ENCODE measurements at places on chromosomes 16 and 17.

GRCh38 chr17:38730526-38731379 is 612 bp downstream of the CISD3 start:
- peak; percentile 66 for DNase-seq

- no peak for DNase-seq
These were observed 105.8 kb upstream of the SDK2 start for GRCh38 chr17:73749928-73750605.

DNA sequence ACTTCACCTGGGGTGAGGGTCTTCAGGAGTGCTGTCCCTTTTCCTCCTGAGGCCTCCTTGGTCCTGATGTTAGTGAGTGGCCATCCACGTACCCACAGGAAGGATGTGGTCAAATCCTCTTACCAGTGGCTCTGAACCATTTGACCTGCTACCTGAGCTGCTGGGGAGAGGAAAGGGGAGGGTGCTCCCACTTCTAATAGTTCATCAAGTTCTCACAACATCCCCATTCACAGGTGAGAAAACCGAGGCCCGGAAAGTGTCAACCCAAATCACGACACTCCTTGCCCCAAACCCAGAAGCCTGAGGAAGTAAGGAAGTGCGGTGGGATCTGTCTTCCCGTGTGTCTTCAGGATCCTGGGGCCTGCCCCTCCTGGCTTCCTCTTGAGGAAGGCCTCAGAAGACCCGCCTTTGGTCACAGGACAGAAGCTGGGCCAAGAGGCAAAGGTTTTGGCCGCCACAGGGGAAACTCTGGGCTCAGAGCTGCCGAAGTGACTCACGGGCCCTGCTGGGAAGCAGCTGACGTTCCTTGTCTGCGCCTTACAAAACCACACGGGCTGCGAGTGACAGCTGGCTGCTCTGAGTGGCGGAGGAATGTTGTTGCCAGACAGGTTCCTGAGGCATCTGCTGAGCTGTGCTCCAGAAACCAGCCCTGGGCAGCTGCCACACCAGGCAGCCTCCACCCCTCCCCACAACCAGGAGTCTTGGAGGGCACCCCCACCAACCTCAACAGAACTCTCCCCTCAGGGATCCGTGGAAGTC is 13.9 kb upstream of the KIFC3 start:
- DNase-seq = peak; percentile 92

DNA sequence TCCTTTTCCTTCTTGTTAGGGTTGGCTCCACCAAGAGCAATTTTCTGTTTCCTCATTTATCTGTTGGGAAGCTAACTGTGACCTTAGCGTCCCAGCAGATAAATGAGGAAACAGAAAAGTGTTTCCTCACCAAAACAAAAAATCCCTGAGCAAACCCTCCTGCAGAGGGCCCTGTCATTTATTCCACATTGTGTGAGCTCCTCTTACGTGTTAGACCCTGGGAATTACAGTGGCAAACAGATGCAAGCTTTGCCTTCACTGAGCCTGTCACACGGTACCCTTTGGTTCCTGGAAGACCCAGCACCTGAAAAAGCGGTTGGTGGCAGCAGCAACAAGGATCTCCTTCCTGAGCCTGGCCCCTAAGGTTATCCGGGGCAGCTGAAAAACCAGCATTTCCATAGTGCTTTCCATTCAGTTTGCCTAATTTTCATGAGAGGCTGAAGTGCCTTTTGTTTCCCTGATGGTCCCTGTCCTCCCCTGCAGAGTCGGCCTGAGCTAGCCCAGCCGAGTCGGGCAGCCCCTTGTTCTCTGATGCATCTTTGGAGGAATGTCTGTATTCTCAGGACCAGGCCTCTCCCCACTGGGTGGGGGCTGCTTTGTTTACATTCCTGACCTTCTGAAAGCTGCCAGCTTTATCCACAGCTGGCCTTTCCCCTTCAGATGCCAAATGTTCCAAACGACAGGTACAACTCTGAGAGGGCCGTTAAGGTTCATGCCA is 34.7 kb downstream of the YPEL2 start:
- peak; percentile 18 for DNase-seq

GRCh38 chr16:83744441-83744981 is 63.3 kb upstream of the HSBP1 start:
- DNase-seq = peak; percentile 18

GRCh38 chr17:70329721-70330120 is 160.4 kb downstream of the KCNJ2 start:
- DNase-seq = no peak

- DNase-seq = peak; percentile 54
These were observed at the start of gene SREBF1 for GRCh38 chr17:17836818-17837379. TSS of gene SREBF1 (minus strand) at chr17:17836986. CDS start at chr17:17836817, 169 bp downstream.

GRCh38 chr17:81379523-81379942 is 15.7 kb upstream of the BAHCC1 start:
- DNase-seq = no peak

DNA sequence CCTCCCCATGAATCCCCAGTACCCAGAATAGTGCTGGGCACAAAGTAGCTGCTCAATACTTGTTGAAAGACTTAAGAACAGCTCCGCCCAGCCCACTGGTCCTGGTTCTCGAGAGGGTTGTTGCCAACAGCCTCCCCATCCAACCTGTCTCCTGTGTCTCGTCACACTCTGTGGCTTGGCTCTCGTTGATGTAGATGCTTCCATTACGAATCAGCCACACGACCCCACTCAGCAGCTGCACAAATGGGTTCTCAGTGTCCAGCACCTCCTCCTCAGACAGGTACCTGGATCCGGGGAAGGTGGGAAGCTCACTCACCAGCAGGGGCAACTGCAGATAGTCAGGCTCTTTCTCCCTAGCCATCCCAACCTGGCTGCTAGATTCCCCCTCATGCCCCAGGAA is 2.1 kb downstream of the NAGPA start:
- no peak for DNase-seq

DNA sequence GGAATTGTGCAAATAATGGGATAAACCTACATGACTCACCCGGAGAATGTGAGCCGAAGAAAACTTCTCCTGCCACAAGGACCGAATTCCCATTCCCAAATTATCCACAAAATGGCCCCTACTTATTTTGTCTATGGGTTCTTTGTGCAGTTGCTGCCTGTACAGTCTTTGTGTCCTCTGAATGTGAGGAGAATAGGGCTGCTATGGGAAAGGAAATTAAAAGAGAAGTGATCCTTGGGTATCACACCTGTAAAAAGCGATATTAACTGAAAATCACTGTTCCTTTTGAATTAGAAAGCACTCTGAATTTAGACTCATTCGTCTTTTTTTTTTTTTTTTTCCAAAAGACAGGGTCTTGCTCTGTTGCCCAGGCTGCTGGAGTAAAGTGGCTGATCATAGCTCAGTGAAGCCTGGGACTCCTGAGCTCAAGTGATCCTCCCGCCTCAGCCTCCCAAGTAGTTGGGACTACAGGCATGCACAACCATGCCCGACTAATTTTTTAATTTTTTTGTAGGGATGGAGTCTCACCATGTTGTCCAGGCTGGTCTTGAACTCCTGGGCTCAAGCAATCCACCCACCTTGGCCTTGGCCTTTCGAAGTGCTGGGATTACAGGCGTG is 45.4 kb downstream of the CHD9 start:
- no peak for DNase-seq

- no peak for DNase-seq
These were observed 438.0 kb upstream of the MAF start for GRCh38 chr16:80038566-80038965.

DNA sequence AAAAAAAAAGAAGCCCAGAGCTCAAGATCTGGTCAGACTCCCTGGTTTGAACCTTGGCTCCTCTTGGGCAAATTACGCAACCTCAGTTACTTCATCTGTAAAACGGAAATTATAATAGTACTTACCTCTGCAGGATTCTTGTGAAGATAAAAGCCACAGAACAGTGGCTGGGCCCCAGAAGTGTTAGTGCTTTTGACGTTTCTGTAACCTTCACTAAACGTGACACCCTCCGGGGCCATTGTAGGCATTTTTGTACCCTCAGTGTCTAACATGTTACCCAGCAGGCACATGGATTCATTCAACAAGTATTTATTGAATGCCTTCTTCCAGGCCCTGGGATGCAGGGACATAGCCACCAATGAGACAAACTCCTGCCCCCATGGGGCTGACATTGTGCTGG is 58.0 kb downstream of the PITPNC1 start:
- DNase-seq = peak; percentile 49
